ENCODE measurements at places on chromosomes 13 and 19. TPM values are rescaled to one million over a fixed set of nuclear protein-coding genes. Genes with fewer than 3 reads are reported as not detected.

Gene PPFIA3
- total RNA-seq = 1.7 TPM

Gene CBLC
- total RNA-seq = not detected

- DNase-seq = no peak
Measured at GRCh38 chr13:42484386-42484785, 89.6 kb upstream of the TNFSF11 start.

DNA sequence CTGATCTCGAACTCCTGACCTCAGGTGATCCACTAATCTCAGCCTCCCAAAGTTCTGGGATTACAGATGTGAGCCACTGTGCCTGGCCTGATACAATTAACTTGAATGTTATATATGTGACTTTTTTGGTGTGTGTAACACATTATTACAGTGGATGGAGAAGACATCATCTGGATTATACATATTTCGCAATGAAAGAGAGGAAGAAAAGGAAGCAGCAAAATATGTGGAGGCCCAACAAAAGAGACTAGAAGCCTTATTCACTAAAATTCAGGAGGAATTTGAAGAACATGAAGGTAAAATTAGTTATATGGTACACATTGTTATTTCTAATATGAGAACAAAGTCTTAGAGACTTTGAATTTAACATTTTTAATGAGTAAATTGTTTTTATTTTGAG, 55.5 kb downstream of the BRCA2 start:
- no peak for DNase-seq

- no peak for DNase-seq
Measured at GRCh38 chr13:66888698-66889097, 341.4 kb downstream of the PCDH9 start.

DNA sequence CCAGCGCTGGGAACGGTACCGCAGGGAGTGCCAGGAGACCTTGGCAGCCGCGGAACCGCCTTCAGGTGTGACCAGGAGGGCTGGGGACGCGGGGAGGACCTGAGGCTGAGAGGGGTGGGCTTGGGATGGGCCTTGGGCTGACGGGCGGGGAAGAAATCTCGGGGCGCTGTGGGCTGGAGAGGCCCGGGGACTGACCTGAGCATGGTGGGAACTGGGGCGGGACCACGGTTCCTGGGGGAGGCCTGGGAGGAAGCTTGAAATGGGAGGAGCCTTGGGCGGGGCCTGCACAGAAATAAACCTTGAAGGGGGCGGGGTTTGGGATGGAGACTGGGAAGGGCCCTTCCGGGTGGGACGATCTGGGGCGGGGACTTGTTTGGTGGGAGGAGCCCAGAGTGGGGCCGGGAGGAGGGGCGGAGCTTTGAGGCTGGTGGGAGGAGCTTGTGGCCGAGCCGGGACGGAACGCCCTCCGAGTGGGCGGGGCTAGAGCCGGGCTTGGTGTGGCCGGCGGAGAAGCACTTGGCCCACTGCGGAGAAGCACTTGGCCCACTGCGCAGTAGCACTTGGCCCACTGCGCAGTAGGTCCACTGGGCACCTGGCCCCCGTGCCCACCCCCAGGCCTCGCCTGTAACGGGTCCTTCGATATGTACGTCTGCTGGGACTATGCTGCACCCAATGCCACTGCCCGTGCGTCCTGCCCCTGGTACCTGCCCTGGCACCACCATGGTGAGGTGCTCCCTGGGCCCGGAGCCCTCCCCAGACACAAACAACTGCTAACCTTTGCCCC, 2.8 kb downstream of the GIPR start:
- DNase-seq = peak; percentile 62

GRCh38 chr13:99829161-99829560, 142.4 kb downstream of the ZIC5 start:
- no peak for DNase-seq

- no peak for DNase-seq
Measured at GRCh38 chr13:112969692-112970338, 801 bp downstream of the MCF2L start.

Gene S1PR4
- total RNA-seq = 33.7 TPM

DNA sequence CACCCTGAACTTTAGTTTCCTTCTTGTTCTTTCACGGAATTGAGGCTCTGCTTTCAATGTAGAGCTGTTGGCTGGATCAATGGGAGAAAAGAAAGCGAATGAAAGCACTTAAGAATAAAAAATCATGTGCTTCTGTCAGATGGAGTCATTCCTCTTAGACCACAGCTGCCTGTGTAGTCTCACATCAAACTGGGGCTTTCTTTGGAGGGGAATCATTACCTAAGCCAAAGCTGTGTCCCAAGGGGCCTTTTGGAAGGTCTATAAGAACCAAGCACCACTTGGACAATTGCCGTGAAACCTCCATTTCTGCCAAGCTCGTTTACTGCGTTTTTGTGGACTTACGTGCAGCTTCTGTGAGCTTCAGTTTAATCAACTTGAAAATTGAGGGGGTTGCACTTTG, 44.2 kb upstream of the RNF113B start:
- no peak for DNase-seq

GRCh38 chr13:37925878-37926473, 56.4 kb upstream of the TRPC4 start:
- DNase-seq = no peak

GRCh38 chr19:7602240-7602934, 6.7 kb downstream of the CAMSAP3 start:
- DNase-seq = no peak

Gene KCNC3
- total RNA-seq = 3.8 TPM

DNA sequence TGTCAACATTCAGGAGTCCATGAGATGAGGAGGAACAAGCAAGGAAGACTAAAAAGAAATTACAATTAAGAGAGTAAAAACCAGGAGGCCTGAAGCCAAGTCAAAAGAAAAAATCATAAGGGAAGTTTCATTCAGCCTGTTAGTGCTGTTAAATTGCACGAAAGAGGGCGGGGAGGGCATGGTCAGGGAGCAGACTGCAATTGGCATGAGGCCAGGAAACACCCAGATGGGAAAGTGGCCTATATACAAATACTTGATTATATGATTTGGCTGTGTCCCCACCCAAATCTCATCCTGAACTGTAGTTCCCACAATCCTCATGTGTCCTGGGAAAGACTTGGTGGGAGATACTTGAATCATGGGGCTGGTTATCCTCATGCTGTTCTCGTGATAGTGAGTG, 43.9 kb downstream of the TNFSF13B start:
- no peak for DNase-seq

DNA sequence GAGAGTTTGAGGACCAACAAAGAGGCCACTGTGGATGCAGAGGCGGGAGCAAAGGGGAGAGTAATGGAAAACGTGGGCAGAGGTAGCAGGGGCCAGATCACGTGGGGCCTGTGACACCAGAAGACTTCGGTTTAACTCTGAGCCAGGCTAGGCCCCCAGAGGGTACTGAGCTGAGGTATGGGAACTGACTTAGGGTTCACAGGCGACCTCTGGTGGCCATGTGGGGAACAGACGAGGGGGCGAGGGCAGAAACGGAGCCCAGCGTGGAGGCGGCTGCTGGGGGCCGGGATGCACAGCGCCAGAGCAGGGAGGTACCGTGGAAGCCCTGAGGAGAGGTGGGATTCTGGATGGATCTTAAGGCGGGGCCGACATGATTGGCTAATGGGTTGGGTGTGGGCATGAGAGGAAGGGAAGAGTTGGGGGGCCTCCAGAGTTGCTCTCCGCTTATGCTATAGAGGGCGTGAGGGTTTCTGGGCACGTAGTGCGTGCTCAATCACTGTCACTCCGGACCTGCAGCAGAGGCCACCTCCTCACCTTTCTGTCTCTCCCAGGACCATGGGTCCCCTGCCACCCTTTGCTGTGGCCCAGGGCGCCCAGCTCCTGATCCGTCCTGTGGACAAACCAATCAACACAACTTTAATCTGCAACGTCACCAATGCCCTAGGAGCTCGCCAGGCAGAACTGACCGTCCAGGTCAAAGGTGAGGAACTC, 13.7 kb downstream of the PVR start:
- no peak for DNase-seq

- DNase-seq = no peak
Measured at GRCh38 chr19:34888091-34888490, 38.6 kb upstream of the ZNF30 start.

Gene TMEM91
- 3.1 TPM for total RNA-seq

- no peak for DNase-seq
Measured at GRCh38 chr13:42168496-42168895, 103.5 kb upstream of the AKAP11 start.

Gene KIR3DL2
- total RNA-seq = not detected

- peak; percentile 84 for DNase-seq
Measured at GRCh38 chr19:16139752-16140151, 3.7 kb upstream of the HSH2D start.

DNA sequence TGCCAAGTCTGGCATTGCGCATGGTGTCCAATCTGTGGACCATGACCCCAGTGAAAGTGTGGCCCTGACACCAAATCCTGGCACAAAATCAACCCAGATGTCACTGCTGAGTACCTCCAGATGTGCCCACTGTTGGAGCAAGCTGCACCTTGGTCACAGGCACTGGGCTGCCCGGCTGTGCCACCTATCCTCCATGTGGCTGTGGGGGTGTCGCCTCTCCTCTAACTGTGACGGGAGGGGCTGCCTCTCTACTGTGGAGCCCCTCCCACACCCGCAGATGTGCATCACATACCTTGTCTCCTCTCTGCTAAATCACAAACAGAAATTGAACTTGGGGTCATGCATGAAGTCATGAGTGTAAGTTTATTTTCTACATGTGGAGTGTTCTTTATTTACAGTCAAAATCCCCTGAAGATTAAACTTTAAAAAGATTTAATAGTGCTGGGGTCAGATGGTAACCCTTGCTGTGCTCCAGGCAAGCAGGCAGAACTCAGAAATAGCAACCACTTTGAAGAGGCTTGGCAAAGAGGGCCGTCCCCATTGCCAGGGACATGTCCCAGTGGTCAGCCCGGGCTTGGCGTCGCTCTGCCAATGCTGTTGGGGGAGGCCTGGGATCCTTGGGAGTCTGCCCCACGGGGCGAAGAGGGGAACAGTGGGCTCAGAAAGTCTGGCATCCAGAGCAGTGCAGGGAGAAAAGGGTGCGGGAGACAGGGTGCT, 46.4 kb upstream of the ZNF536 start:
- DNase-seq = no peak

GRCh38 chr19:35596366-35596999, 10.5 kb downstream of the PMIS2 start:
- peak; percentile 51 for DNase-seq

DNA sequence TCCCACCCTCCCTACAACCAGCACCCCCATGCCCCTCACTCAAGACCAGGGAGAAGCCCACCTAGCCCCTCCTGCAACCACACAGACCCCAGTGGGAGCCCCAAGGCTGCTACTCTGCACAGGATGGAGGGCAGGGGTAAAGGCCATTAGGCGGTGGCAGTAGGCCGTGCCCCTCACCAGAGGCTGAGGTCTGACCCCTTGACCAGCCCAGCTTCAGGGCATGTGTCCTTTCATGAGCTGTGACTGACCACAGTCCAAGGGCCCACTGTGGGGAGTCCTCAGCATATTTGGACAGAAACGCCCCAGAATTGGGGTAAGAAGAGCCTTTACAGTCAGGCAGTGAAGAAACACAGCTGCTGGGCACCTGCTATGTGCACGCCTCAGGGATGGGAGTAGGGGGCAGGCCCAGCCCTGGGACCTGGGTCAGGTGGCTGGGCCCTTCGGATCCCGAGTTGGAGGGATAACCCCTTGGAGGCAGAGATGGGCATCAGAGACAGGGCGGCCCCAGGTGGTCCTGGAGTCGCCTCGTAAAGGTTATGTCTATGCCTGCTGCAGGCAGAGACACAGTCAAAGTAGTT, 1.7 kb upstream of the RPS5 start:
- no peak for DNase-seq

Gene PRTN3
- total RNA-seq = not detected

GRCh38 chr13:25707726-25708125, 336.0 kb downstream of the ATP8A2 start:
- no peak for DNase-seq

GRCh38 chr13:28609926-28610325, 49.0 kb upstream of the POMP start:
- DNase-seq = no peak

Gene HTR2A
- total RNA-seq = not detected

- no peak for DNase-seq
Measured at GRCh38 chr13:110228936-110229904, 77.7 kb downstream of the COL4A1 start.

Gene N4BP2L2
- 56.2 TPM for total RNA-seq

- no peak for DNase-seq
Measured at GRCh38 chr13:97069050-97069815, 75.0 kb upstream of the OXGR1 start.

GRCh38 chr19:35013041-35013819, 13.1 kb downstream of the GRAMD1A start:
- no peak for DNase-seq

Measured in GM12878 (cell line).